ENCODE measurements at places on chromosomes 11 and 22. TPM values are rescaled to one million over a fixed set of nuclear protein-coding genes. Genes with fewer than 3 reads are reported as not detected.
A peak's percentile ranks its signal among the peaks of the same experiment; 100 is the strongest.

DNA sequence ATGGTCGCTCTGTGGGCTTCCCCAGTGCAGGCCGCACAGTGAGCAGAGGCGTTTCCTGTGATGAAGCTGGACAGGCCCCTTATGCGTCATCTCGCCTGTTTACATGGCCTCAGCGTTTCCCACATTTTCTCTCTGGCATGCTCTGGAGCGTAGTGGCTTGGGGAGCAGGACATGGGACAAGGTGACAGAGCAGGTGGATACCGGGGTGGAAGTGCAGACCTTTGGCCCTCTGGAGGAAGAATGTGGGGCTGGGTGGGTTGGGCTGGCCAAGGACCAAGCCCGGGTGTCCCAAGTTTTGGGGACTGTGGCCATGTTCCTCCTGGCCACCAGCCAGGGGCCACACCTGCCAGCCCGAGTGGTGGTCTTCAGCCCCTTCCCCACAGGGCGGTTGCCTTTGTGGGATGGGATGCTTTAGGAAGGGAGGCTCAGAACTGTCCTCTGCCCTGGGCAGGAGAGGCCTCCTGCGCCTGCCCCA lies 446.6 kb downstream of the TBC1D22A start:
- DNase-seq, result peak; percentile 62
- no peak overlapping the region for H3K4me3 ChIP-seq
- no peaks in the 10 kb centered on the region for H3K4me1 ChIP-seq
- H3K27ac ChIP-seq, result no peak overlapping the region

GRCh38 chr11:115267238-115267781 lies 236.9 kb downstream of the CADM1 start:
- H3K27me3 ChIP-seq, result no peaks in the 10 kb centered on the region
- no peaks in the 10 kb centered on the region for H3K4me1 ChIP-seq
- no peak for DNase-seq
- no peak overlapping the region for H3K27ac ChIP-seq

GRCh38 chr11:45279645-45280044 lies 6.5 kb downstream of the SYT13 start:
- no peaks in the 10 kb centered on the region for H3K36me3 ChIP-seq
- no peak overlapping the region for H3K4me3 ChIP-seq
- no peak overlapping the region for H3K27ac ChIP-seq
- DNase-seq, result no peak

DNA sequence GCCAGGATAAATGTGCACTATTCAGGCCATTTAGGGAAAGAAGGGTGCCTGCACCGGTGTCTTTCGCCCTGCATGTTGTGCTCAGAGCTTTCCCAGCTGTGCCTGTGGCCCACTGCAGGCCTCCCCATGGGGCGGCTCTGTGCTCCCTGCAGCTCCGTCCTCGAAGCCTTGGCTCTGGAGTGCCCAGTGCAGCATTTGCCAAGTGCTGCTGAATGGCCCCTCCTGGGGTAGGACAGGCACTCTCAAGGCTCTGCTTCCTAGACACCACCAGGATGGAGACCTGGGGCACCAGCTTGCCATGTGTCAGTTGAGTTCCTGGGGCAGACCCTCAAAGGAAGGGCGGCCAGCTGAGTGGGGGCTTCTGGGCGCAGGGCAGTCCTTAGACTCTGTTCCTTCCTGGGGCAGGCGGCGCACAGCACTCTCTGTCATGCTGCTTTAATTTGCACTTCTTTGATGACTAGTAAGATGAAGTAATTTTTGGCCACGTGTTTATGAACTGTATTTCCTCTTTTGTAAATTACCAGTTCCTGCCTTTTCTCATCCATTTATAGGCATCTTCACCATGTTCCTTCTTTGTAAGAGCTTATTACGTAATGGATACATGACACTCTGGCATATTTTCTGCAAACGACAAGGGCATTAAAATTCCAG lies 32.1 kb upstream of the GNB1L start:
- peak; percentile 82 for DNase-seq
- H3K27ac ChIP-seq, result peak overlapping the region; percentile 26
- H3K36me3 ChIP-seq, result no peaks in the 10 kb centered on the region
- peaks cover 24% of the 10 kb centered on the region for H3K4me1 ChIP-seq
- no peak overlapping the region for H3K4me3 ChIP-seq

- peaks cover 6% of the 10 kb centered on the region for H3K36me3 ChIP-seq
- H3K4me3 ChIP-seq, result no peak overlapping the region
- peaks cover 16% of the 10 kb centered on the region for H3K4me1 ChIP-seq
Observed at GRCh38 chr11:68441466-68442230, 18.9 kb upstream of the PPP6R3 start.

DNA sequence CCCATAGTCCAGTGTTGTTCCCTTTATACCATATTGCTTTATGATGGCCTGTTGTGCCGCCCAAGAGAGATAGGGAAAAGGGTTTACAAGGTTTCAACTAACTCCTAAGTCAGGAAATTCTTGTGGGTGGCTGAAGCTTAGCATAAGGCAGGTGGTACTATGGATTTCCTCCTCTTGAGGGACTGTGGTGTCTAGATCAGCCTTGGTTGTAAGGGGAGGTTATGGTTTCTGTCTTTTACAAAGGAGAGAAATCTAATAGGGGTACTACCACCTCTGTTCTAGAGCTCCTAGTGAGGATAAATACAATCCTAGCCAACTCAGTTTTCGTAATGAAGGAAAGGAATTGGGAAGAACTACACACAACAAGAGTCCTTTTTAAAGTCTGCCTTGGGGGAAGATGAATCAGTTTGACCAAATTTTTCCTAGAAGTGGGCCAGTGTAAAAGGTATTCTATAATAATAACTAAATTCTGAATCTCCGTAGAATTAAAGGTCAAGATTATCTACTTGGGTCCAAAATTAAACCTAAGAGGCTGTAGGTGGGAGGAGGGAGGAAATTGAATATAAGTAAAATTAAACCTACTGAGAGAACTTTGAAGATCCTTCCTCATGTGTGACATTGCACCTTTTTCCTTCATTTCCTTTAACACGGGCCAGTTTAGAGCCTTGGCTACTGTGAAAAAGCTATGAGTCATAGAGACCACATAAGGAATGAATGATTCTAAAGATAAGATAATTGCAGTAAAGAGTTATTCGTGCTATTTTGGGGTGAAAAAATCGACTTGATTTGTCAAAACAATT lies 17.2 kb downstream of the DLAT start:
- peaks cover 41% of the 10 kb centered on the region for H3K36me3 ChIP-seq
- no peaks in the 10 kb centered on the region for H3K27me3 ChIP-seq
- H3K4me1 ChIP-seq, result peaks cover 14% of the 10 kb centered on the region
- no peak overlapping the region for H3K4me3 ChIP-seq

- peaks cover 18% of the 10 kb centered on the region for H3K4me1 ChIP-seq
- H3K27me3 ChIP-seq, result peaks cover 17% of the 10 kb centered on the region
- H3K27ac ChIP-seq, result no peak overlapping the region
- no peaks in the 10 kb centered on the region for H3K36me3 ChIP-seq
Observed at GRCh38 chr11:123264431-123264780, 69.4 kb upstream of the CLMP start.

OR6M1 gene
- total RNA-seq, result not detected

EXPH5 gene
- under 0.01 TPM for total RNA-seq

TRIM48 gene
- total RNA-seq, result not detected
